ENCODE measurements at places on chromosomes 7 and 10.

GRCh38 chr7:96319439-96319838 lies 2.5 kb downstream of the SLC25A13 start:
- DNase-seq = no peak

DNA sequence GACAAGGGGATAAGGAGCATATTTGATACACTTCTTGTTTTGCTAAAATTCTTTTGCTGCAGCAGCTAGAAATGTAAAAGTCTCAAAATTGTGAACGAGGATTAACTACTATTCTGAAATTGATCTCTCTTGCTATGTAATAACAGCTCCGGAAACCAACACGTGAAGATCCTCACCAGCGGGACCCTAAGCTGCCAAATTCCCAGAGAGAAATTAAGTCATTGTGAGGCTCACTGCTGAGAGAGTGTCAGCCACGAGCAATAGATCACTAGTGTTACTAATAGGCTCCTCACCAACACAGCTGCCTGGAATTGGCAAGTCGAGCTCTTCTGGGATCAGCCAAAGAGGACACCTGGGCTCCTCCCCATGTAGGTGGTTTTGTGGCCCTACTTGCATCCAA lies 5.6 kb upstream of the VWA2 start:
- no peak for DNase-seq

GRCh38 chr10:70265032-70265689 lies 18.6 kb downstream of the NPFFR1 start:
- DNase-seq = no peak

GRCh38 chr7:136957391-136957790 lies 88.9 kb downstream of the CHRM2 start:
- DNase-seq = no peak

DNA sequence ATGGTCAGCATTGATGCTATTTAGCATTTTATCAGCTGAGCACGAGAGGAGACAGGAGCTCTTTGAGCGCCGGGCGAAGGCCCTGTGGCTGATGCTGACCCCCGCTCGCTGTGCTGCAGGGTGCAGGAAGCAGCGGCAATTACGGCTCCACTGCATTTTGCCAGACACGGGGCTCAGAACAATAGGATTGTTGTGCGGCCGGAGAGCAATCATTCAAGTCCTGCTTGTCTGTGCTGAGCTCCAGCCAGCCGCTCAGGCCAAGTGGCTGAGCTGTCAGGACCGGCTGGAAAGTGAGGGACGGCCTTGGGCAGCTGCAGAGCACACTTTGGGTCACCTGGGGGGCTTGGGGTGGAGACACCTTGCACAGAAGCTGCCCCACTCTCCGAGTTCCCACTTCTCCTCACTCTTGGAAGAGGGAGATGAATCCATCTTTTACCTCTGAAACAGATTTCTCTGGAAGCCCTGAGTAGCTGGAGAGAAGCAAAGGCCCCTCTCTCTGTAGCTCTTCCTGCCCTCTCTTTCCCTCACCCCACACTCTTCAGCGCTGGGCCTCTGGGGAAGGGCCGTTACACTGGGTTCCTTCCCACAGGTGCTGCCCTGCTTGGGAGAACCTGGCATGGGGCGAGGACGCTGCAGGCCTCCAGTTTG lies 17.3 kb upstream of the ADARB2 start:
- DNase-seq = no peak

DNA sequence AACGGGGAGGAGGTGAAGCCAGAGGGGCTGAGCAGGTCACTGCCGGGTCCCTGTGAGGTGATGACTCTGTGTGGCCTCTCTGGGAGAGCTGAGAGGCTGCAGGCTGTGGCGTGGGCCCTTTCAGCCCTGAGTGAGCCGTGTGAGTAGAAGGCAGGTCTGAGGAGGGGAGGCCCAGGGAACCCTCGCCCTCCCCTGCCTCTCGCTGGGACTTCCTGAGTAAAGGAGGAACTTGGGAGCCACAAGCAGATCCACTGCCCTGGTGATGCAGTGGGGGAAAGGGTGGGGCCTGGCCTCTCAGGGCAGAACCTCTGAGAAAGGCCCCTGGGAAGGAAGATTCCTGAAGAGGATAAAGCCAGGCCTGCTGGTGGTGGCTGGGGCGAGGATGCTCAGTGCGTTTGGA lies 22.8 kb downstream of the EEPD1 start:
- DNase-seq = no peak

Data from fibroblast of skin of left quadriceps (primary cell).